ENCODE measurements at places on chromosomes 7 and 10.

GRCh38 chr7:90857603-90858002 is 261.5 kb downstream of the CDK14 start:
- DNase-seq = peak; percentile 17

- no peak for DNase-seq
These were observed 10.9 kb upstream of the RBP3 start for GRCh38 chr10:47337310-47337709.

DNA sequence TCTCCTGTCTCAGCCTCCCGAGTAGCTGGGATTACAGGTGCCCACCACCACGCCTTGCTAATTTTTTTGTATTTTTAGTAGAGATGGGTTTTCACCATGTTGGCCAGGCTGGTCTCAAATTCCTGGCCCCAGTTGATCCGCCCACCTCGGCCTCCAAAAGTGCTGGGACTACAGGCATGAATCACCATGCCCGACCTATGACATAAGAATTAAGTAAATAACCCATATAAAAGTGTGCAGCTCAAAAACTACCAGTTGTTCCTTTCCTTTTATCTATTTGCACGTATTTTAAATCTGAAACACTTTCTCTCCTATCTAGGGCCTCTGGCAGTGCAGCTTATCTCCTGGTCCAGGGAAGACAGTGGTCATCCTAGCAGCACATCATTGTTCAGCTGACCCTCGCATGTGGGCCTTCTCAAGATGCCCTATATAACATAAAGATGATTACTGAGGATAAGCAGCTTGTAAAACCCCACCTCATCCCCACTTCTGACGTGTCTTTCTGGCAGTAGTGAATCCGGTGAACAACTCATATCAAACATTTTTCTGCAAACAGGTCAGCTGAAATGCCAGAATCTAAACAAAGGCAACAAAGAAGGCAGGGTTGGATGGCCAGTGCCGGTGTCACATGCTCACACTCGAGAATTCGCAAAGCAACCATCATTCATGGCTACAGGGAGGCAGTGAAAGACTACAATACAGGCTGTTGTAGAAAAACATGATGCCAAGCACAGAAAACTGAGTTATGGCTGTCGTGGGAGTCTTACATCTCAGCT is 36.0 kb upstream of the KCNIP2 start:
- DNase-seq = no peak

DNA sequence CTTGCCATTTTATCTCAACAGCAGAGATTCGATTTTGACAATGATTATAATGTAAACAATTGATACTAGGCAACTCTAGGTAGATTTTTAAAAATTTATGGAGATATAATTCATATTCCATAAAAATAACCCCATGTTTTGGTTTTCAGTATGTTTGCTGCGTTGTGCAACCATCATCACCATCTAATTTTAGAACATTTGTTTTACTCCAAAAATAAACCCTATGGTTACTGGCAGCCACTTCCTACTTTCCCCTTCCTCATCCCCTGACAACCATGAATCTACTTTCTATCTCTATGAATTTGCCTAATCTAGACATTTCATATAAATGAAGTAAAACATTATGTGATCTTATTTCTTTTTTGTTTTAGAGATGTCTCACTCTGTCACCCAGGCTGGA is 401.9 kb downstream of the THSD7A start:
- DNase-seq = no peak
